ENCODE measurements at places on chromosomes 5 and 9.

DNA sequence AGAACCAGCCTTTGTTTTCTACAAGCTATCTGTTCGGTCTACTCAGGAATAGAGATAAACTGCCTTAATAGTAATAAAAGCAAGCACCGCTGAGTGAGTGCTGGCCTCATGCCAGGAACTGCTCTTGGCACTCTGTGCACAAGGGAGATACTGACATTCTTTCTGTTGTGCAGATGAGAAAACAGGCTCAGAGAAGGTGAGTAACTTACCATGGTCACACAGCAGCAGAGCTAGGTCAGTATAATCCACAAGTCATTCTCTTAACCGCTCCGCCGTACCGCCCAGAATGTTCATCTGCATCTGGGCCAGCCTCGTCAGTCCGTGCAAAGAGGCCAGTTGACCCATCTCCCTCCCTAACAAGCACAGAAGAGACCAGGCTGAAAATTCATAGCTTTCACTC is 27.4 kb downstream of the QRFP start:
- no peak for DNase-seq

DNA sequence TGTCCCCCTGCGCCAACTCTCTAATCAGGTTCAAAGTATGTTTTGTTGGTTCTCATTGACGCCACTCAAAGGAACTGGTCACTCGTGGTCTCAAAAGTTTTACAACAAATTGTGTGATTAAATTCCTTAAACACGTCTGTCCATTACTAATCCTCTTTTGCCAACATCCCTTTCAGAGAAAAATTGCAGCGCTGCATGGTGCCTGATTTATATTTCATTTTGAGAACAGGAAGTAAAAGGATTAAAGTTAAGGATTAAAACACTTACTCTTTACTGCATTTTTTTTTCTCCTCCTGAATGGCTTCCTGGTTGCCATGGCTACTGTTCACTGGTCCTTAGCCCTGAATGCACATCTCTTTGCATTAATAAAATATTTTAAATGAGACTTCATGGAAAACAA is 383.5 kb downstream of the GLIS3 start:
- DNase-seq: no peak

DNA sequence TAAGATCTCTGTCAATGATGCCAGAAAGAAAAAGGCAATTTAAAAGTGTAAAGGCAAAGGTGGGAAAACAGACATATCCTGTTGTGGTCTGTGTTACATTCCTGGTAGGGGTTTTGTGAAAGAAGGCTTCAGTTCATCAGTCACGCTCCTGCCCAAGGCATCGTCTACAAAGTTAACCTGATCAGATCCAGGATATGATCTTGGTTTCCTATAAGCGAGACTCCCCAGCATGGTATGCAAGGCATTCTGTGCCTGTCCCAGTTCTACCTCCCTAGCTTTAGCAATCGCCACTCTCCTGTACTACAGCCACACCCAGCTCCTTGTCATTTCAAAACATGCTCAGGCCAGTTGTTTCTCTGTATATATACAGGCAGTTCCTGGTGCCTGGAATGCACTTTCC is 58.0 kb upstream of the PTPN3 start:
- no peak for DNase-seq

DNA sequence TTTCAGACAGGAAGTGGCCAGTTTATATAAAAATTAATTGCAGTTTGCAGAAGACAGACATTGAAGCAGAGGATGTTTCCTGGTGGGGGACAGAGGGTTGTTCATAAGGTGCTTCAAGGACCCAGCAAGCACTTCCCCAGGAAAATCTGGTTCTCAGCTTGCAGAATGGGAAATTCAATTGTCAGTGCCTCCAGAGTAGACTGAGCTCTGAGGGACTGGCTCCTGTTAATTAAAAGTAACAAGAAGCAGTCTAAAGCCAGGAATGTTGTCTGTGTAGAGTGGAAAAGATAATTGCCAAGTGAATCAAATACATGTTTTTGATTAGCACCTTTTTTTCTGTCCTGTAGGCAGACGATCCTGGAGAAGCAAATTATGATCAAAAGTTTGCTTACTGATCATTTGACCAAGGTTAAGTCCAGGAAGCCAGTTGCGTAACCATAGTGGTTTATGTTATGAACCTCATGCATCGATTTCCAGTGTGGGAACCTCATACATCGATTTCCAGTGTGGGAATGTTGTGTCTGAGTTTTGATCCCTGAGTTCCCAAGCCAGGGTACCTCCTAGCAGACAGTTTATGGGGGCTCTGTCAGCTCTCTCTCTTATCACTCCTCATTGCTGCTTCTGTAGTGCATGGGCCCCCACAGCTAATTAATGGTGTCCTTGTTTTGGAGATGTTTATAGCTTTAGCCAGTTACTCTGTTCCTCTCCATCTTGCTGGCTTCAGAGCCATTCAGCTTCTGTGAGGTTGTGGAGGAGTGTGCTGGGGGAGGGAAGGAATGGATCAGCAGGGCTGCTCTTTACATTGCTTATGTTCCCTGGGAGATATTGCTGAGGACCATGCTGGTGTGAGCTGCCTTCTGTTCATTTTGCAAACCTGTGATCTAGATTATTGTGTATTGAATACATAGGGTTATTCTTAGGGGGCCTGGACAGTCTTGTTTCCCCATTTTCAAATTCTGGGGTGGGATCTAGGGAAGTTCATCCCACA is 17.1 kb downstream of the MSANTD3 start:
- no peak for DNase-seq

DNA sequence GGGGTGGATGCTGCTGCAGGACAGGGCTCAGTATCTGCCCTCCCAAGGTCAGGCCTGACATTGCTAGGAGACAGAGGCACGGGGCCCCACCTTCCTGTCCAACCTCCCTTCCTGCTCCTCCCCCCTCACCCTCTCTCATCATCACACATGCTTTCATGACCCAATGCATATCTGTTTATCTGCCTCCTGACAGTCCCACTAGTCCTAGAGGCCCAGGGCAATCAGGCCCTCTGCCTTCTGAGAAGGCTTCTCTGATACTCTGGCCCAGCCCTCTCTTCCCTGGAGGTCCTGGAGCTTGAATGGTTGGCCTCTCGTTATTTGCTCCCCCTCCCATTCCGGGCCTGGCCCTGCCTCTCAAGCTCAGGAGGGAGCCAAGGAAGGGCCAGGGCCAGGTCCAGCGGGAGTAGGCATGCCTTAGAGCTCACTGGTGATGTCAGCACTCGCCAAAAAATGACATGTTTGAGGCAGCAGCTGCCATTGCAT is 90.6 kb upstream of the SAP30L start:
- DNase-seq: no peak

DNA sequence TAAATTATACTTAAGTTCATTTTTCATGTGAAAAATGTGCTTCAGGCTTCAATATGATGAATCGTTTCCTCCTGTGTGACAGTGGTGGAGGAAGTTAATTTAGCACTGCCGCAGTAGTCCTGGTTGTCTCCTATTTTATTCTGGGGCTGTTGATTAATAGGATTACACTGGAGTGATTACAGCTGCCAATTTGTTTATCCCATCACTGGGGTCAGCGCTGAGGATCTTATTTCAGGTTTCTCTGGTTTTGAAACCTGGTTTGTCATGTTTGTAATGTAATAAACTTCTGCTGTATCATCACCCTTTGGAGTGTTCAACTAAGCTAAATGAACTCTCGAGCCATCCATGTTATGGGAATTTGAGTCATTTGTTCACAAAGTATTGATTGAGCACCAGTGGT is 241.7 kb upstream of the KCNN2 start:
- no peak for DNase-seq

DNA sequence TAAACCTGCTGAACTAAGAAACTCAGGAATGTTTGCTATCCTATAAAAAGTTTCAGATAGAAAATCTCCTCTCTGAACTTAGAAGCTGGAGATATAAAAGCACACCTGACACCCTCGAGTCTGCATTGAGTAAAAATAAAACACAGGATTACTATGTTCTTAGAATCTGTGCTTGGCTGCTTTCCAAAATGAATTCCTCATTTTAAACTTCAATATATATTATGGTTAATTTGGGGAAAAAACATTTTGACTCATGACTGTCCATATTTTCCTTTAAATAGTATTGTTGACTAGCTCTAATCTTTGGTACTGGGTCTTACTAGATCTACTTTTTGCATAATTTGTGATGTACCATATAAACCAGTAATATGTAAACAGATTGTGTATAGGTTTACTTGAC is 36.7 kb downstream of the FBXW2 start:
- DNase-seq: no peak

DNA sequence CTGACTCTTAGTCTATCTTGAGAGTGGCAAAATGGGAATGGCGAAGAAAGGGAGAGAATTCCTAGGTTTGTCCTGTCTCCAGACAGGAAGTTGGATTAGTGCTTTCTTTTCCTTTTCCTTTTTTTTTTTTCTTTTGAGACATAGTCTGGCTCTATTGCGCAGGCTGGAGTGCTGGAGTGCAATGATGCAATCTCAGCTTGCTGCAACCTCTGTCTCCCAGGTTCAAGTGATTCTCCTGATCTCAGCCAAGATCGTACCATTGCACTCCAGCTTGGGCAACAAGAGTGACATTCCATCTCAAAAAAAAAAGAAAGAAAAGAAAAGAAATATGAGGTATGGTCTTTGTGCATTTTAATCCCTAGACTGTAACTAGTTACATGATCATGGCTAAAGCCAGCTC is 12.6 kb upstream of the KIF27 start:
- DNase-seq: no peak

DNA sequence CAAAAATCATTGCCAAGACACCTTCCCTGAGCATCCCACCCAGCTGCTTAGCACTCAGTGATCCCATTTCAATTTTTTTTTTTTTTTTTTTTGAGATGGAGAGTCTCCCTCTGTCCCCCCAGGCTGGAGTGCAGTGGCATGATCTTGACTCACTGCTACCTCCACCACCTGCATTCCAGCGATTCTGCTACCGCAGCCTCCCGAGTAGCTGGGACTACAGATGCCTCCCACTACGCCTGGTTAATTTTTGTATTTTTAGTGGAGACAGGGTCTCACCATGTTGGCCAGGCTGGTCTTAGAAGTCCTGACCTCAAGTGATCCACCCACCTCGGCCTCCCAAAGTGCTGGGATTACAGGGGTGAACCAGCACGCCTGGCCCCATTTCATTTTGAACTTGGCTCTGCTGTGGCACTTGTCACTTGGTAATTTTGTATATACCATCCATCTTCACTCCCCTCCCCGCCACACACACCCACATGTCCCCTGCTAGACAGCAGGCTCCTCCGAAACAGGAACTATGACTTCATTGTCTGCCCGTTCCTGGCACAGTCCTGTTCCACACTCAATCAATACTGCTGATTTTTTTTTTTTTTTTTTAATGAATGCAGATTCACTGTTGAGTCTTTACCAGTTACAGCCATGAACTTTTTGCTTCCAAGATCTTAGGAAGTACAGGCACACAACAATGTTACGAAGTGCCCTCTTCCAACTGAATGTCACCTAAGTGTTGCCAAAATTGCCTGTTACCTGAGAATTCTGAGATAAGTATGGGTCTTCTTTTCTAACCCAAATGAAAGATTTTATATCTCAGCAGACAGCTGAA is 17.3 kb upstream of the ZBTB34 start:
- no peak for DNase-seq

DNA sequence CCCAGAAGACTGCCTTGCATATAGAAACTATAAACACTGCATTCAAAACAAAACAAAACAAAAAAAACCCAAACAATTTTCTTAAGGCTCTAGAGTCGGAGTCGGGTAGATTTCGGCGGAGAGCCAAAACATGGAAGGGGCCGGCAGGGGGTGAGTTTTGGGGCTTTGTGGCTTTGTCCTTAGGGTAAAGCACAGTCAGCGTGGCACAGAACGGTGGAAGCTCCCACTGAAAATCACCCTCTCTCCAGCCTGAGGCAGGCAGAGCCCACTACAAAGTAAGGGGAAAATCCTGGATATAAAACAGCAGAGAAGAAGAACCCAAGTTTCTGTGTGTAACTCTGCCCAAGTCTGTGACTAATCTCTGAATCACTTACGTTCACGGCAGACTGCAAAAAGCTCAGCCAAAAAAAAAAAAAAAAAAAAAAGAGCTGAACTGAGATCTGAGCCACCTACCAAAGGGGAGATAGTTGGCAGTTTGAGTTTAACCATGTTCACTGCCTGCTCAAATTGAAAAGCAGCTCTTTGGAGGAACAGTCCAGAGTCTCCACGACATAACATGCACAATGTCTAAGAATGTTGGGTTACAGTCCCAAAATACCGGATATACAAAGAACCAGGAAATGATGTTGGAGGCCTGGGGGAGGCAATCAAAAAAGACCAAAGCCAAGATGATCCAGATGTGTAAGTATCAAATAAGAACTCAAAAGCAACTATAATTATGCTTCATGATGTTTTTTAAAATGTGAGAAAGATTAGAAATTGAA is 26.6 kb upstream of the OR2K2 start:
- DNase-seq: no peak

DNA sequence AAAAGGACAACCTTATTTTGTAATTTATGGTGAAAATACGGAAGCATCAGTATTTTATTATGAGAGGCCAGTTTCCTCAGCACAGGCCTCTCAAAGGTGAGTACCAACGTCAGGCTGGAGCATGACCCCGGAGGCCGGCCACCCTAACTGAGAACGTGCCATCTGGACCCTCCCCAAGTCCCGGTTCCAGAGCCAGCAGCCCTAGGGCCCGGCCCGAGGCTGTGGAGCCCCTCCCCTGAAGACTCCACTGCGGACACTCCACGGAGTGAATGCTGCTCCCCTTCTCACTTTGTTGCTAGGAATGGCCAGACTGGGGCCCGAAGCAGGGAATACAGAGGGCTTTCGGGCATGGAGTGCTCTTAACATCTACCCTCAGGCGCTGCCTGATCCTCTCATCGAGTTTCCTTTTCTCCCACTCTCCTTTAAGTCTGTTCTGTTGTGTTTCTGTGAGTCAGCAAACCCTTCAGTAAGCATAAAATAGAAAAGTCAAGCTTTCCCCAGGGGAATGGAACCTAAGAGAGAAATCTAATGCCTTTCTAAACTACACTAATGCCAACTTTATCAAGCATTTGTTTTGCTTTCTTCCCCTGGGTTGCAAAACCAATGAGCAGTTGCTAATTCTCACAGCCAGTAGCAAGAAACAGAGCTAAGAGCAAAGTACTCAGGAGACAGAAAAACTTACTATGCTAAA is 4.5 kb downstream of the BRD9 start:
- DNase-seq: no peak

- DNase-seq: no peak
Observed at GRCh38 chr9:114196979-114197622, 41.8 kb downstream of the COL27A1 start.

- DNase-seq: no peak
Observed at GRCh38 chr5:135487839-135488514, 35.8 kb upstream of the TIFAB start.

DNA sequence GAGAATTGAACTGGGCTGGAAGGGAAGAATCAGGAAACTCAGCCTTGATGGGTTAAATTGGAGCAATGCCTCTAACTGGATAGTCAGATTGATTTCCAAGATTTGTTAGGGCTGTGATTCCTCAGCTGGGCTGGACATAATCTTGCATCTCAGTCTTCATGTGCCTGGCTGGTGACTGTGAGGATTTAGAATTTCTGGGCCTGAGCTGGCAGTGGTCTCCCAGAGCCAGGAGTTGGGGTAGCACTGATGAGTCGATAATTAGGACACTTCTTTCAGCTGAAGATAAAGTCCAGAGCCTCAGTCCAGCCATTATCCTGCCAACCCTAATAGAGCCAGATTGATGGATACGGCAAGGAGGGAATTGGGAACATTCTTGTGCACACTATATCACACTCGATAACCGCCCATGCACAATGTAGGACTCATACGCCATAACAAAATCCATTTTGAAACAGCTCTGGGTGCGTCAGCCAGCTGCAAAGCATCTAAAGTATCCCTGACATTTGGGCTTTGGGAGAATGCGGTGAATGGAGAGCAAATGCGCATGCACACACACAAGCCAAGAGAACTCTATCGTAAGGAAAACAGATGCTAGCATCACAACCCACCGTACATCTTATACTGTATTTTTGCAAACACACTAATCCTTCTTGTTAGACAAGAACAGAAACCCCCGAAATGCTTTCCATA is 405.1 kb upstream of the KLF4 start:
- no peak for DNase-seq
